ENCODE measurements at places on chromosomes 6 and 20.

DNA sequence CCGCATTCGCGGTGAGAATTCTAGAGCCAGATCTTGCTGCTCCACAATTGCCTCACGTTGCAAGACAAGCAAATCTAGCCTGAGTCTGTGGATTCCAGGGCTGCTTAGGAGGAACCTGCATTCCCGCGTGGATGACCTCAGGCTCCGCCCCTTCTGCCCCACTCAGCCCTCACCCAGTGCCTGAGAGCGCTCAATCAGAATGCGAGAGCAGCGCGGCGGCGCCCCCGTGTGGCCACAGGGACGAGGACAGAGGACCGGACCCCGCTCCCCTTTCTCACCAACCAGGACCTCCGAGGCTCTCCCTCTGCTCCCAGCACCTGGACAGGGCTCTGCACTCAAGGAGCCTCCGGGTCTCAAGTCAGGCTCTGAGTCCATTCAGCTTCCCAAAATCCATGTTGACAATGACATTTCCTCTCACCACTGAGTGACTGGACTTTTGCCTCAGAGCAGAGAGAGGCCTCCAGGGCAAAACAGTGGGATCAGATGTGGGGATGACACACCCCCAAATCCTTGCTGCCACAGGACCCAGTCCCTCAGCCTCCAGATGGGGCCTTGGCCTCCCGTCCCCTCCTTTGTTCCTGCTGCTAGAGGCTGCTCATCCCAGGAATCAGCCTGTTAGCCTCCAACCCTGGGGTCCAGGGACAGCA is 52.0 kb downstream of the RPP21 start:
- DNase-seq: peak; percentile 91

DNA sequence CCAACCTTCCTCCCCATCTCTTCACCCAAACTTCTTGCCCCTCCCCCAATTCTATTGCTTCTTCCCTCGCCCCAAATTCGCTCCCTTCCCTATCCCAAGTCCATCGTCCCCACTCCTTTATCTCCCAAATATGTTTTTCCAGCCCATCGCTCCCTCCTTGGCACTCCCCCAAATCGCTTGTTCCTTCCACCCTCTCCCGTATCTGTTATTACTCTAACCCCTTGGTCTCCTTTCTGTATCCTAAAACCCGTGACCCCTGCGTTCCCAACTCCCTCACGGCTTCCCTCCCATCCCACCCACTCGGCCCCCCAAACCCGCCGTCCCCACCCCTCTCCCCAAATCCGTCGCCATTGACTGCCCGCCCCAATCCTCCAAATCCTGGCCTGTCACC is 584 bp downstream of the MTCH1 start:
- DNase-seq: no peak

- DNase-seq: no peak
Observed at GRCh38 chr6:79635232-79635543, 4.1 kb downstream of the SH3BGRL2 start.

- no peak for DNase-seq
Observed at GRCh38 chr6:106077170-106077569, 9.0 kb upstream of the PRDM1 start.

GRCh38 chr20:36462440-36463211 is 78.7 kb upstream of the MYL9 start:
- peak; percentile 44 for DNase-seq

- no peak for DNase-seq
Observed at GRCh38 chr6:117491916-117492315, 9.4 kb downstream of the DCBLD1 start.

- no peak for DNase-seq
Observed at GRCh38 chr6:45791211-45792168, 224.2 kb downstream of the CLIC5 start.

DNA sequence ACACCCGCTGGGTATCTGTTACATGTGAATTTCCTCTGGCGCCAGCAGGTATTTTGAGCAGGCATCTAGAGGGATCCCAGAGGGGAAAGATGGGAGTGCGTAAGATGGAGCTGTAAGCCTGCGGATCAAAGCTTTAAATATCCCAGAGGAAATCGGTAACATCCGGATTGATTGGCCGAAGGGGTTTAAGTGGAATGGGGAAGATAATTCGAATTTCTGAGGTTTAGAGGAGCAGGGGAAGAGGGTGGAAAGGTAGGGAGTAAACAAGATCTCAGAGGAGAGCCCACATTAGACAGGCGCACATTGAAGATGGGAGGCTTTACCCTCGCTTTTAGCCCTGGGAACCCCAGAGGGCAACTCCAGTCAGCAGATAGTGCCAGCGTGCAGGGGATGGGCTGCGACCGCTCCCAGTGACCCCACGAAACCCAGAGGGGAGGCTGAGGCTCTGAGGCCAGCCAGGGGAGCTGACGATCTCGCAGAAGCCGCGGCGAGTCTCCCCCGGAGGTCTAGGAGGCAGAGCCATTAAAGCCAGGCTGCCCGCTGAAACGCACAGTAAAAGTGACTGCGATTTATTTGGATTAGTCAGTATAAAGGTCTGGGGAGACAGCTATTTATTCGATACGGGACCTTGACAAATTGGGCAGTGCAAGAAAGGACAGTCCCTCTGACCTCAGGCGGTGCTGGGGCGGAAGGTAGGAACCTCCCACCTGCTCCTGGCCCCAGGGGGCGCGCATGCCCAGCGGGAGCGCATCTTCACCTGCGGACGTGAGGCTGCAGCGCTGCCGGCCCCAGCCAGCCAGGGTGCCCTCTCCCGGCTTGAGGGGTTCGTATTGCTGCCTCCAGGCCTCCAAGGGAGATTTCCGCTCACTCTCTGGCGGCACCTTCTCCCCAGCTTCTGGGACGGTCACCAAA is 34.3 kb upstream of the TCF21 start:
- DNase-seq: no peak

GRCh38 chr6:92132457-92132856 is 1286.9 kb downstream of the EPHA7 start:
- DNase-seq: no peak

DNA sequence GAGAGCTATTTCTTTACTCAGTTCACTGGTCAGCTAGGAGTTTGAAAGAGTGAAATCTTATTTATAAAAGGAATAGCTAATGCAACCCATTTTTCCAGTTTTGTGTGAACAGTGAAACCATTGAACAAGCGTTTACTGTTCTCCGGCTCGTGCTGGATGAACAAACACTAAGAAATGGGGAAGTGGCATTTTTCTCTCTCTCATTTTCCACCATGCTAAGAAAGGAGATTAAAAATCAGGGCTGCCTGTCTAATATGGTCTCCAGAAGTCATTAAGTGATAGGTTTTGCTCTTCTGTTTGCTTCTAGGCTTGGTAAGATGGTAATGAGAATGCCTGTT is 774 bp upstream of the SFT2D1 start:
- DNase-seq: no peak

All from activated naive CD8-positive, alpha-beta T cell treated with anti-CD3 and anti-CD28 coated beads, Interleukin-2, amount 10 ng/mL, durations not matched to agents 7 days and 5 days (primary cell).